ENCODE measurements at places on chromosomes 5 and 9.

DNA sequence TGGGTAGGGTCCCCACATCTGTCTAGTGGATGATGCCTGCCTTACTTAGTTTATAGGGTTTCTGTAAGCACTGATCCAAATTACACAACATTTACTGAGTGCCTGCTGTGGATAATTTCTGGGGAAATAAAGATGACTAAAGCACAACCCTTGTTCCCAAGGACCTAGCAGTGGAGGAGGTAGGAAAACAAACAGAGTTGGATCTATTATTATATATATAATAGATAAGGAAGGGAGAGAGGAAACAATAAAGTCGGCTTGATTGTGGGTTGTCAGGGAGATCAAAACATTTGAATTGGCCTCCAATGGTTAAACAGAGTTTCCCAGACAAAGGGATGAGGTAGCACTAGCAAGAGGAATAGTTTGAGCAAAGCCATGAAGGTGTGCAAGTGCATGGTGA, 14.0 kb downstream of the IL33 start:
- DNase-seq, result no peak

DNA sequence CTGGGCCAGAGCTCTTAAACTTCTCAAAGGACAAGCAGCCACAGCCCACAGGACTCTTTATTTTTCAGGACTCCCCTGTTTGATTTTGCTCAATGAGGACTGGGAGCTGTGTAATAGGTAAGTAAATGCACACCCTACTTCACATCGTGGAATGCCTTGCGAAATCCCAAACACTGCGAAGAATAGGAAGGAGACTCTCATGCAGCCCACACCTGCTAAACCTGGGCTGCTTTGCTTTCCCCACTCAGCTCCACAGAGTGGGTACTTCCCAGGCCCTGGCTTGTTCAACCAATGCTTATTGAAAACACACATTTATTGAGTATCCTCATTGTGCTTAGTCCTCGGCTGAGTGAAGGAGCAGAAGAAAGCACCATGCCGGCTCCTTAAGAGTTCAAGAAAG, 103.3 kb upstream of the FSTL4 start:
- DNase-seq, result no peak

DNA sequence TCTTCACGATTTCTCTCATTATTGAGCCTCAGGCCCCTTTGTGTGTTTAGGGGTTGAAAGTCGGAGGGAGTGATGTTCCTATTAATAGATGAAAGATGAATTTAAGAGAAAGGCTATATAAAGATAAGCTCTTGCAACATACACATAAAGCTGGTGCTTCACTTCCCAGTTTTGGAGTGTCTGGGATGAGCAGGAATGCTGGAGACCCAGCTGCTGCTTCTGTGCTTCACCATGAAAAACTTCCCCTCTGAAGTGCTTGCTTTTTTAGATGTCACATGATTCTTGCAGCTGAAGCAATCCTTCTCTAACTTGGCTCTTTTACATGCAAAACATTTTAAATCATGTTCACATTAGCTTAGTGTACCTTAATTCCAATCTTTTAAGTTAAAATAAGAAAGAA, 19.7 kb upstream of the SNCAIP start:
- DNase-seq, result no peak

DNA sequence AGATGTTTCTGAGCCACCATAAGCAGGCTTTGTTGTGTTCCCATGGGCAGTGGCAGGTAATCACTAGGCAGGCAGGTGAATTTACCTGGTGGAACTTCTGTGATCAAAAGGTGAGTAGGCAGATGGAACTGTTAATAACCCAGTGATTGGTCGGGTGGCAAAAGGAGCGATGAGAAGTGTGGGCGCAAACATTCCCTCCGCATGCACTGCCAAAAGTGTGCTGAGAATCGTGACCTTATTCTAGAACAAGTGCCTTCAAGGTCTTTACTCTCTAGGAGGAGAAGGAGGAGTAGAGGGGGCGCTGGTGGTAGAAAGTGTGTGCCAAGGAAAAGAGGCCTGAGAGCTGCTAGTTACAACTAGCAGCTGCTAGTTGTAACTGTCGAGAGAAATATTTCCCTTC, 3.3 kb downstream of the OTULINL start:
- DNase-seq, result no peak

- no peak for DNase-seq
Observed at GRCh38 chr5:93328833-93329232, 252.2 kb downstream of the NR2F1-AS1 start.

- no peak for DNase-seq
Observed at GRCh38 chr5:142618130-142618523, 67.8 kb downstream of the FGF1 start.
